Right lung (tissue), 10 donors: ENCODE measurements at places on chromosomes 1 and 21. TPM values are rescaled to one million over a fixed set of nuclear protein-coding genes. Genes with fewer than 3 reads are reported as not detected.

GRCh38 chr1:18947570-18947969 lies 8.9 kb downstream of the IFFO2 start:
- DNase-seq: no peak

- DNase-seq: no peak
These were observed 9.2 kb downstream of the PTBP2 start for GRCh38 chr1:96730574-96731298.

DNA sequence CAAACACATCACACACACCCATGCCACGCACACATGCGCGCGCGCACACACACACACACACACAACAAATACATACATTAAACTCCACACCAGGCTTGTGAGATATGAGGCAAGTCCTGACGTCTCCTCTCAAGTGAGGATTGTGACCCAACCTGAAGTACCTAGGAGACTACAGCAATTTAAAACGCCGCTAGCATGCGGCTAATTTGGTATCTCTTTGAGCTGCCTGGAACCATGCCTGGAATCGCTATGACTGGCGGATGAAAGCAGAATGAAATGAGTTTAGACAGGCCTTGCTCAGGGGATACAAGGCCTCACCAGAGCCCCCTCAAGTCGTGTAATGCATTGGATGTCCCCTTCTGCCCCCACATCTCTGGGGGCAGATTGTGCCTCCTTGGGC lies 1.6 kb upstream of the RAB7B start:
- no peak for DNase-seq

GRCh38 chr1:214581785-214582184 lies 21.2 kb upstream of the CENPF start:
- no peak for DNase-seq

GRCh38 chr1:219566951-219567947 lies 45.7 kb downstream of the ZC3H11B start:
- DNase-seq: no peak

GRCh38 chr1:164660412-164660772 lies 101.4 kb downstream of the PBX1 start:
- no peak for DNase-seq

Gene RTCA
- polyA plus RNA-seq: 24.1 TPM
